Stimulated activated CD4-positive, alpha-beta T cell treated with anti-CD3 and anti-CD28 coated beads, Interleukin-1b, Interleukin-23, amount 100 ng/mL, for 1 hour (primary cell): ENCODE measurements at places on chromosomes 4 and X.

- DNase-seq = no peak
These were observed 182.1 kb upstream of the MAP3K15 start for GRCh38 chrX:19697416-19697815.

GRCh38 chr4:45099471-45099870 is 373.1 kb upstream of the GNPDA2 start:
- DNase-seq = no peak

- no peak for DNase-seq
These were observed 7.7 kb upstream of the EIF1AX start for GRCh38 chrX:20149326-20149725.

- no peak for DNase-seq
These were observed 21.6 kb downstream of the JAKMIP1 start for GRCh38 chr4:6178757-6179156.

- DNase-seq = no peak
These were observed 87.7 kb downstream of the SHROOM2 start for GRCh38 chrX:9873952-9874351.

DNA sequence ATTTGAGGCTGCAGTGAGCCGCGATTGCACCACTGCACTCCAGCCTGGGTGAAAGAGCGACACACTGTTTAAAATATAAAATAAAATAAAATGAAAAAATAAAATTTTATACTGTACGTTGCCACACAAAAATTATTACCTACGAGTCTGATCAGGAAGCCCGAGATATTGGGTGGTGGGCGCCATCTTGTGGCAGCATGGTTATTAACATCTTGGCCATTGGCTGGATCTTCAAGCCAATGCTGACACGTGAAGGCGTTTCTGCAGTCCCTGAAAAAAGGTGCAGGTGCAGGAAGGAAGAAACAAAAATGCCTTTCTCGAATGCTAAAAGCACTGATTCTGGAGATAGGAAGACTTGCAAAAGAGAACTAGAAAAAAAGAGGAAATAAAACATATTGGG is 4.9 kb upstream of the TLR8 start:
- peak; percentile 11 for DNase-seq

DNA sequence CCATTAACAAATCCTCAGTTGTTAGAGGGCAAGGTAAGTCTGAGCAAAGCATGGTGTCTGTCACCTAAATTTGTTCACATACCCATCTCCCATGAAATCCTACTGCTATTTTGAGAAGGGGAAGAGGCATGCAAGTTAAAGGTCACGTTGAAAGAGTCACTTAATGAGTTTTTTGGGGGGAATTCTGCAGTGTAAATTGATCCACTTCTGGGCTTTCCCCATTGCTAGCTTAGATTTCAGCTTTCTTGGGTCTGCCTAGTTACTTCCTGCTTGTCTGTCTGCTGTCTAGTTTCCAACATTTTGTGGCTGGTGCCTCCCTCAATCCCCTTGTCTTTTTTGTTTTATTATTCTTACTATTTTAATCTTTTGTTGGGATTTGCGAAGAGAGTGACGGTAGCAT is 32.0 kb downstream of the CEP135 start:
- no peak for DNase-seq

- no peak for DNase-seq
These were observed 834.0 kb downstream of the C4orf33 start for GRCh38 chr4:129929984-129930383.

DNA sequence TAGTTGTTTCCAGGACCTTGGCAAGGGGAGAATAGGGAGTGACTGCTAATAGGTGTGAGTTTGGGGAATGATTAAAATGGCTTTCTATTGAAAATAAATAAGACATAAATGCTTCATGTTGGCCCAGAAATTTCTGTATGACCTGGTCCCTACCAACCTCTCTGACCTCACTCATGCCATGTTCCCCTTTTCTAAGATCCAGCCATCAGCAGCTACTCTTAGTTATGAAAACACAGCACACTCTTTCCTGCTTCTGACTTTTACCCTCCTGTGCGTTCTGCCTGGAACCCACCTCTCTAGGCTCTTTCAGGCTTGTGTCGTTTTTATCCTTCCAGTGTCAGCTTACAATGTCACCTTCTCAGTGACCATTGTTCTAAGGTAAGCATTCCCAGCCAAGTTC is 14.8 kb upstream of the CXCL5 start:
- no peak for DNase-seq

DNA sequence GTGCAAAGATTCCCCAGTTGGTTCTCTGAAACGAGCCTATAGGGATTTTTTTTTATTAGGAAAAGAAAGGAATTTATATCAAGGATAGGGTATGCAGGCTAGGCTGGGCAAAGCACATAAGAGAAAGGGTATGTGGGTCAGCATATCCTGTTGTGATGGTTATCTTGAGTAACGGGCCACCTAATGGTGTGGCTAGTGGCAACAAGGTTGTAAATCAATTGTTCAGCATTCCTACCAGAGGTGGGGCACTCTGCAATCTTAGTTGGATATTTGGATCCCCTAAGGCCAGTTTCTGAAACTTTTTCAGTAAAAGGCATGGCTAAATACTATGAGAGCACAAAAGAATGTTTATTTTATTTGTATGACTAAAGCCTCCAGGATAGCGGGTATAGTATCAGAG is 42.7 kb downstream of the DCAF12L1 start:
- no peak for DNase-seq

DNA sequence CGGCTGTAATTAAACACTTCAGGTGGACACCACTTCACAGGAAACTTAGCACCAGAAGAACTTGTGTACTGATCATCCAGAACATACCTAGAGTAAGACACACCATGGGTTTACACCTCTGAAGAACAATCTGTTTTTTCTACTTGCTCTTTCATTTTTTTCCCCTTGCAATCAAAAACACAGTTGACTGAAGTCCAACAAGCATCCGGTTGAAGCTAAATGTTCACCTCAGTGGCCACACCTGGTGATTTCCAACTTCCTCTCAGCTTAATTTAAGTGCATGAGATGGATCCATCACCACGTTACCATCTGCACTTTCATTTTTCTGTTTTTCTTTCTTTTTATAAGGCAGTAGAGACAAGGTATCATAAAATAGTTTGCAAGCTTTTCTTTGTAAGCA is 4.9 kb upstream of the TXK start:
- DNase-seq = peak; percentile 9

- no peak for DNase-seq
These were observed 262.4 kb downstream of the CAMK2D start for GRCh38 chr4:113499166-113499565.

DNA sequence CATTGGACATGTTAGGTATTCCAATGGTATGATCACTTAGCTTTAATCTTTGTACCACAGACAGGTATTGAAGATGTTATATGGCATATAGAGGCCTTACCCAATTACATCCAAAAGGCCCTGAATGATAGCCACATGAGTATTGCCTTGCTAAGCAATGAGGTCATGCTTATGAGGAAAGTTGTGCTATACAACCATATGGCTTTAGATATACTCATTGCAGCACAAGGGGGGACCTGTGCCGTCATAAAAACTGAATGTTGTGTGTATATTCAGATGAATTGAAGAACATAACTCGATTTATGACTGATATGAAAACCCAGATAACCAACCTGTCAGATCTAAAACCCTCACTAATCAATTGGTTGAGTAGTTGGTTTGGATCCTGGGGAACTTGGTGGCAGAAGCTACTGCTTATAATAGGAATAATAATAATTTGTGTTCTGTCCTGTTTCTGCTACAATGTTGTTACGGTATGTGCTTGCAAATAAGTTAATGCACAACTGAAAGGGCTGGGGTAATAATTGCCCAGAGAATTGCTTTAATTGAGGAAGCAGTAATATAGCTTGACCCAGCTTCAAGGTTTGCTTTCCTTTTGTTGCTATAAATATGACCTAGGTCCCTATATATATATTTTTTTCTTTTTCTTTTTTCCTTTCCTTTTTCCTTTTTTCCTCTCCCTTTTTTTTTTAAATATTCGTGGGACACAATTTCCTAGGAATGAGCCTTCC is 21.5 kb upstream of the CSTF2 start:
- DNase-seq = no peak
